ENCODE measurements at places on chromosomes 6 and 20. TPM values are rescaled to one million over a fixed set of nuclear protein-coding genes. Genes with fewer than 3 reads are reported as not detected.
A peak's percentile ranks its signal among the peaks of the same experiment; 100 is the strongest.

PLN gene
- not detected for total RNA-seq

DNA sequence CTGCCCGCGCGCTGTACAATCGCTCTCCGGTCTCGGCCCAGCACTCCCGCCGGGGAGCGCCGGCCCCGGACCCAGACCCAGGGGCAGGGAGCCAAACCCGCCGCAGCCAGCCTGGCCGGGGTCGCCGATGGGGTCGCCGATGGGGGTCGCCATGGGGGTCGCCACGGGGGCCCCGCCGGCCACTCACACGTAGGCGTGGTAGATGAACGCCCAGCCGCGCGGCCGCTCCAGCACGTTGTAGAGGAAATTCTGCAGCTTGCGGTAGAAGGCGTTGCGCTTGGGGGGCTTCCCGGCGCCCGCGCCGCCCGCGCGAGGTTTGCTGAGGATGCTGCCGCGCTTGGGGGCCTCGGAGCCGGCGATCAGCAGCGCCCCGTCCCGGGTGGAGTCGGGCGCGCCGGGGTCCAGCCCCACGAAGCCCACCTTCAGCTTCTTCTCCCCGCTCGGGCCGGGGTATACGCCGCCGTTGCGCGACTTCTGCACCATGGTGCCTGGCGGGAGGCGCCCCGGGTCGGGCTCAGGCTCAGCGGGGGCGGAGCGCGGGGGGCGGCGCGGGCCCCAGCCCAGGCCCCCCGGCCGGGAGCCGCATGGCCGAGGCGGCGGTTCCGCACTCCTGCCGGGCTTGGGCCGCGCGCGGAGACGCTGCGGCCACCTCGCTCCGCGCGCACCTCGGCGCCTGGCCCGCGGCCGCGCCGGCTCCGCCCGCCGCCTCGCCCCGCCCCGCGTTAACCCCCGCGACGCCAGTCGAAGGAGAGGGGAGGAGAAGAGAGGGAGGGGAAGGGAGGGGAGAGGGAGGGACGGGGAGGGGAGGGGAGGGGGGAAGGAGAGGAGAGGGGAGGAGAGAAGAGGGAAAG is at the start of gene KCNQ2:
Gene KCNQ2 (minus strand): TSS at position 675 of the 851 bp plus-strand sequence. CDS start 192 bp downstream, at position 483.
- H3K36me3 ChIP-seq, result no peaks in the 10 kb centered on the region
- no peaks in the 10 kb centered on the region for H3K4me1 ChIP-seq
- no peak for DNase-seq
- no peak within 1 kb of the TSS for H3K4me3 ChIP-seq
- no peak within 1 kb of the TSS for H3K27ac ChIP-seq

DNA sequence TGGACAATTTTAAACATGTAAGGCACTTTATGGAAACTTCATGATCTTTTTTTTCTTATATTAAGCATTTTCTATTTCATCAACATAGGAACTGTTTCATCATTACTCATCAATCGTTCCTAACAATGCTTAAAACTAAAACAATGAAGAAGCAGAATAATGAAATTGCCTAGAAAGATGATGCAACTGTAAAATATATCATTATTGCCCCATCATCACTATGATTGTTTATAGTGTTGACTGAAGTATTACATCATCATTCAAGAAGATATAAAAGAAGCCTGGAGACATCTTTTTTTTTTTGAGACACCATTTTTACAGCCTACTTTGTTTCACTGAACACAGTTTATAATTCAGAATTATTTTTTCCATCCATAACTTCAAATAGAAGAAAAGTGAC is 147.2 kb downstream of the TRDN start:
- H3K4me1 ChIP-seq, result no peaks in the 10 kb centered on the region
- no peak for DNase-seq
- H3K36me3 ChIP-seq, result no peaks in the 10 kb centered on the region

SLC22A1 gene
- total RNA-seq, result 3.7 TPM

GRCh38 chr20:64070244-64070993 is 7.4 kb downstream of the TCEA2 start:
- H3K36me3 ChIP-seq, result peaks cover 7% of the 10 kb centered on the region
- H3K27me3 ChIP-seq, result no peaks in the 10 kb centered on the region
- no peak for DNase-seq
- H3K4me1 ChIP-seq, result peaks cover 27% of the 10 kb centered on the region

GRCh38 chr6:17429383-17430061 is 36.1 kb downstream of the CAP2 start:
- no peak for DNase-seq
- H3K36me3 ChIP-seq, result no peaks in the 10 kb centered on the region
- H3K4me1 ChIP-seq, result no peaks in the 10 kb centered on the region
- H3K27ac ChIP-seq, result no peak overlapping the region
- no peak overlapping the region for H3K4me3 ChIP-seq
- H3K27me3 ChIP-seq, result no peaks in the 10 kb centered on the region

DNA sequence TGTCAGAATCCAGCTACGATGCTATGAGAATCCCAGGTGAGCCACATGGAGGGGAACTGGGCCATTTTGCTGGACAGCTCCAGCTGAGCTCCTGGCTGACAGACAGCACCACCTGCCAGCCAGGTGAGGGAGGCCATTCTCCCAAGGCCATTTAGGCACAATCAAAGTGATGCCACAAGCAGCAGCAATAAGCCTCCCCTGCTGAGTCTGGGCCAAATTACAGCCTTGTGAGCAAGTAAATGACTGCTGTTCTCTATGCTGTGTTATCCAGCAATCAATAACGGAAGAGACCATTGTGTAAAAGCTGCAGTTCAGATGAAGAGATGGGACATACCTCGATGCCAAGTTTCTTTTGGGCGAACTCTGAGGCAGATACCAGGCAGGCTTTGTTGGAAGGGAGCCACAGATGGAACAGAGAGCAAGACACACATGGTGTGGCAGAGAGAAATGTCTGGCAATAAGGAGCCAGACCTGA is 14.0 kb upstream of the SCGN start:
- DNase-seq, result no peak
- no peaks in the 10 kb centered on the region for H3K36me3 ChIP-seq
- no peak overlapping the region for H3K27ac ChIP-seq
- H3K4me3 ChIP-seq, result no peak overlapping the region
- H3K27me3 ChIP-seq, result peaks cover 18% of the 10 kb centered on the region
- H3K4me1 ChIP-seq, result no peaks in the 10 kb centered on the region

DNA sequence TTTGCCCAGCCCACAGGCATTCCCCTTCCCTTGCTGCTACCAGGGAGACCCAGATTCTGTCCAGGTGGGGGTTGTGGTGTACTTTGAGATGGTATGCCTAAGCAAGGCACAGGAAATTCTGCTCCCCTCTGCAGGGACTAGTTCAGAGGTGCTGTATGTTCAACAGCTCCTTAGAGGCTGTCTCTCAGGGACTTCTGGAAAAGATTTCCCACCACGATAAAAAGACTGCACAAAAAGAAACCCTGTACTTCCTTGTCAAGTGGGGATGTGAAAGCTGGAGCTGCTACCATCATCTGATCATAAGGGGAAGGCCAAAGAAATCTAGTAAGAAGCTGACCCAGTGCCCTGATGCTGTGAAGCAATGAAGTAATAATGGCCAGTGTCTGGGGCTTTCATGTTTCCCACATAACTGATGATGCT is 51.5 kb upstream of the SMIM29 start:
- H3K4me1 ChIP-seq, result peaks cover 7% of the 10 kb centered on the region
- peaks cover 2% of the 10 kb centered on the region for H3K36me3 ChIP-seq
- no peak overlapping the region for H3K27ac ChIP-seq
- DNase-seq, result no peak

HLA-DQA1 gene
- 13.3 TPM for total RNA-seq

DNA sequence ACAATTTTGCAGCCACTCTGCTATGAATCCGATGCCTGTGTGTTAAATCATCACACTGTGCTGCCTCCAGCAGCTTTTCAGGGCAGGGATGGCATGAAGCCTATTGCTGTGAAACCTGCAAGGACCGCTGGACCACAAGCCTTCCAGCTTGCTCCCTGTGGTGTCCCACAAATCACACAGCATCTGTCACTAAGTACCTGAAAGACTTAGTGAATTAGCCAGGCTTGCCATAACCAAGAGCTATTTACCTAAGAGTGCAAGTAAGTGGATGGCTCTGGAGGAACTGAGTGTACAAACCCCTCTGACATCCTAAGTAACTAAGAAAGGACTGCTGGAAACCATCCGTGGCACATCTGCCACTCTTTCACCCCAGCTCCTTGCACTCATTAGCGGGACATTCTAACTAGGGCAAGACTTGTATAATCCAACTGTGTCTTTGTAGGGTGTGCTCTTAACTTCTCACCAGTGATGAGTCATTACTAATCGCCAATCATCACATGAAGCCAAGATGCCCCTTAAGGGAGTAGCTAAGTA is 34.7 kb downstream of the FOXQ1 start:
- no peaks in the 10 kb centered on the region for H3K4me1 ChIP-seq
- no peak overlapping the region for H3K4me3 ChIP-seq
- no peak overlapping the region for H3K27ac ChIP-seq
- peaks cover 13% of the 10 kb centered on the region for H3K27me3 ChIP-seq
- no peaks in the 10 kb centered on the region for H3K36me3 ChIP-seq

BTN1A1 gene
- not detected for total RNA-seq

F13A1 gene
- not detected for total RNA-seq

- H3K27me3 ChIP-seq, result peaks cover 22% of the 10 kb centered on the region
- DNase-seq, result no peak
- no peak overlapping the region for H3K4me3 ChIP-seq
- peaks cover 8% of the 10 kb centered on the region for H3K4me1 ChIP-seq
These were observed 16.4 kb upstream of the MLN start for GRCh38 chr6:33820243-33820642.

TRIM15 gene
- total RNA-seq, result 0.59 TPM

DNA sequence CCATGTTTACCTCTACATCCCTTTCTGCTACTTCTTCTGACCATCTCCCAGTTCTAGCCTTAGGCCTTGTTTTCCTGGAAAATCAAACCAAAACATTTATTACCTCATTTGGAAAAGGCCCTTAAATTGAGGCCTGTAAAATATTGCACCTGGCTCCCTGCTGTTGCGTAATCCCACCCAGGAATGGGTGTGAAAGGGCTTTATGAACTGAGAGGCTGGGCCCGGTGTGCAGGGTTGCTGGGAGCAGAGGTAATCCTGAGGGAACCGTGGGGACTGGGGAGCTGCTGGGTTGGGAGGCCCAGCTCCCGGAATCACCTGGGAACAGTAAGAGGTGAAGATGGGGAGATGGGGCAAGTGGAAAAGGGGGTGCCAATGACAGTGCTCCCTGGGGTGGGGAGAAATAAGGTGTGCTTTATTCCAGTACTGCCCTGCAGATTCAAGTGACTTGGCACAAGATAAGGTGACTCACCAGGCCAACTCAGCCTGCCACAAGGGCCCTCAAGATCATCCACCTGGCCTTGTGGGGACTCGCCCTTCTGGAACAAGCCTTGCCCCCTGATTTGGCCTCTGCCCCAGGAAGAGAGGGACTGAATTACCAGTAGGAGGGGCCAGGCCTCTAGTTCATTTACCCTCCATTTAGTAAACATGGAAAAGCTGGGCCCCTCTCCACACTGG is 44.2 kb downstream of the KCNK5 start:
- DNase-seq, result no peak
- H3K27me3 ChIP-seq, result no peaks in the 10 kb centered on the region
- no peak overlapping the region for H3K4me3 ChIP-seq
- H3K36me3 ChIP-seq, result peaks cover 38% of the 10 kb centered on the region
- peaks cover 23% of the 10 kb centered on the region for H3K4me1 ChIP-seq

DNA sequence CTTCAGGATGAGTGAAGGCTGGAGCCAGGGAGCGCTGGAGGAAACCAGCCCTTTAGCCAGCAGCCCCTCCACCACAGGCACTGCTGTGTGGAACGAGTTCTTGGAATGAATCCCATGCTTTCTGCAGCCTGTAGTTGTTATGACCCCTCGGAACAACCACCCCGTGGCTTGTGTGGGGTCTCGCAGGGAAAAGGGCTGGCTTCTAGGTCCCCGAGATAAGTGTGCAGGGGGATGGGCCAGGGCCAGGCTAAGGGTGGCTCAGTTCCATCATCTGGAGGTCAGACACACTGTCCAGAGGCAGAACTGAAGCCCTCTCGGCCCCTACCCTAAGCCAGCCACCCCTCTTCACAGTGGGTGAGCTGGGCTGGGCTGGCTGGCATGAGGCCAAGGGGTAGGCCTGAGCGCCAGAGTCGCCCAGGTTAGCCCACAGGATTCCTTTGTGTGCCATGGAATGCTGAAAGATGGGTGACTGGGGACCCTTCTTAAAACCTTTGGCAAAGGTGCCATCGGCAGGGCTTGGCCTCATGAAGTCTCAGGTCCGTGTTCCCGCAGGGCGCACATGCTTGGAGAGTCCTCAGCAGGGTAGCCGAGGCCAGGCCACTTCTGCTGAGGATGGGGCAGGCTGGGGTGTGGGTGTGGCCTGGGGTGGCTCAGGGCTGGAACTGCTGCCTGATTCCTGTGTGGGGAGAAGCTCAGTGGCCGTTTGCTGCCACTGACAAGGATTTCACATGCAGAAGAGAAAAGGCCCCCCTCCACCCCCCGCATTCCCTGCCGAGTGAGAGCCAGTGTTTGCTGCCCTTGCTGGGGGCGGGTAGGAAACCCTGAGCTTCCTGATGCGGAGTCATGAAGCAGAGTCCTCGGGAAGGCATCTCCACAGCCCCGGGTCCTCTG is 24.6 kb downstream of the SPATA2 start:
- no peak for DNase-seq
- no peak overlapping the region for H3K4me3 ChIP-seq
- no peaks in the 10 kb centered on the region for H3K27me3 ChIP-seq
- H3K4me1 ChIP-seq, result peaks cover 31% of the 10 kb centered on the region

DNA sequence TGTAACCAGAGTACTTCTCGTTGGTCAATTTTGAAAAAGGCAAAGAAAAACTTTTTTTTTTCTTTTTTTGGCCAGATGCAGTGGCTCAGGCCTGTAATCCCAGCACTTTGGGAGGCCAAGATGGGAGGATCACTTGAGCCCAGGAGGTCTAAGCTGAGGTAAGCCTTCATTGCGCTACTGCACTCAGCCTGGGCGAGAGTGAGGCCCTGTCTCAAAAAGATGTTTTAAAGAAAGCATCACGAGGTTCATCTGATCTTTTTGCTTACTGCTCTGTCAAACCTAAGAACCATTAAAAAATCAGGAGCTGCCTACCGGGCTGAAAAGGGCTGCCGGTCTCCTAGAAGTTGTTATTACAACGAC is 607 bp downstream of the LYRM2 start:
- H3K4me3 ChIP-seq, result peak overlapping the region; percentile 94

ULBP1 gene
- 0.99 TPM for total RNA-seq

DNA sequence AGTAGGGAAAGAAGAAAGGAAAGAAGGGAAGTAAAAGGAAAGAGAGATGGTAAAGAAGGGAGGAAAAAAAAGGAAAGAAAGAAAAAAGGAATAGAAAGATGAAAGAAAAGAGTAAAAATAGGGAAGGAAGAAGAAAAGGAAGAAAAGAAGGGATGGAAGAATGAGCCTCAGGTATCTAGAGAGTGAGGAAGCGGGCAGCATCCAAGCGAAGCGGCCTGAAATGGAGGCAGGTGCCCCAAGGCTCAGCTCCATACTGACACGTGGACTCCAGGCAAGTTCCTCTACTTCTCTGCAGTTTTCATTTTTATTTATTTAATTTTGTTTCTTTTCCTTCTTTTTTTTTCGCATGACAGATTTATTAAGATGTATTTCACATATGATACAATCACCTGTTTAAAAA is 373.1 kb downstream of the ESR1 start:
- peaks cover 46% of the 10 kb centered on the region for H3K4me1 ChIP-seq
- H3K27ac ChIP-seq, result no peak overlapping the region

Measured in activated T-helper 1 cell treated with anti-CD3 and anti-CD28 coated beads, Interleukin-12 subunit alpha, Interleukin-12 subunit beta, Interleukin-2, Interleukin-4 antibody, amounts not matched to agents 30 ng/mL and 10 ng/mL and 1 ng/mL, durations not matched to agents 14 hours and 24 hours and 36 hours (primary cell).